IMR-90 (cell line): ENCODE measurements at places on chromosomes 7 and 10.

GRCh38 chr7:73504920-73505319 is 17.2 kb downstream of the BAZ1B start:
- DNase-seq = no peak

DNA sequence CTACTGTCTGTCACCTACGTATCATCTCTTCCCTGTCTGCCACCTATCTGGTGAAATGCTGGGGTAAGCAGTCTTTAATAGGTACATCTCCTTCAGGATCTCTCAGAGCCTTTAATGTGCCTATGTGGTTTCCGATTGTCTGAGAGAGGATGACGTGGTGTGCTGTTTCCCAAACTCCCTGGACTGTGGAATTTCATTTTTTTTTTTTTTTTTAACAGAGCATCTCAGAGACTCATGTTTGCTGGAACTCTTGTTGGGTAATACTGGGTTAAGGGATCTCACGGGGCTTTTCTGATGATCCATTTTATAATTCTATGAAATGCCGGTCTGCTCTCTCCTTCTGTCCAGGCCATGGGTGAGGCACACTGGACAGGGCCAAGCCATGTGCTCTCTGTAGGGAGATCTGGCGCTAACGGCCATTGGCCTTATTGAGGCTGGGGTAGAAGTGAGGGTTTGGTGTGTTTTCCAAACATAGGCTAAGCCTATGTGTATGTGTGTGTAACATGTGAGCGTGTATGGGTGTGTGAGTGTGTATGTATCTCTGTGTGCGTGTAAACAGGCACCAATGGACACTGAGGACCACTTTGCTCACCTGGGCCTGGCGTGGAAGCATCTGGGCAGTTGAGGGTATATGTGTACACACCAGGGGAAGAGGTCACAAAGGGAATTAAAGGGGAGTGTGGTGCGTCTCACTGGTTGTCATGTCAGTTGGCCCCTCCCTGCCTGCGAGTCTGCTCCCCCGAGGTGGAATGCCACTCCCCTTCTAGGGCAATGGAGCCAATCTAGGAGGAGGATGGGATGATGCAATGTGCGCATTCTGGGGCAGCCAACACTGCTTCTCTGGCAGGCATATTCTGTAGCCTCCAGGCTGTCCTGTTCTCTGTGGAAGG is 7.8 kb downstream of the ADRA2A start:
- DNase-seq = no peak

- DNase-seq = no peak
Observed at GRCh38 chr10:27878281-27878680, 120.6 kb downstream of the ODAD2 start.

DNA sequence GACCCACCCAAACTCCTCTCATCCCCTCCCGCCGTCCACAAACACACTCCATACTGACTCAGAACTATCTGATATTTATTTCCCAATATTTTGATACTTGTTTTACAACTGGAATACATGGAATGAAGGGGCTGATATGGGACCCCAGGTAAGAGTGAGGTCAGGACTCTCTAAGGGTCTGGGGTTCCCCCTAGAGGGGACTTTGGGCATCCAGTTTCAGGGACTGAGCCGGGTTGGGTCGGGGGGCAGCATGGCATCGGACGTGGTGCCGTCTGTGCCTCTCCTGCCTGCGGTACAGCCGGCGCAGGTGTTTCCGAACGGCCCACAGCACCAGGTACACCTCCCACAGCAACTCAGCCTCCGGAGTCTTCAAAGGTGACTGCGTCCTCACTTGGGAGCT is 7.5 kb downstream of the SPACDR start:
- no peak for DNase-seq

- DNase-seq = no peak
Observed at GRCh38 chr10:103823706-103824272, 31.6 kb downstream of the SH3PXD2A start.

- no peak for DNase-seq
Observed at GRCh38 chr7:71824006-71824760, 588.0 kb downstream of the CALN1 start.

GRCh38 chr7:132438926-132439325 is 137.3 kb downstream of the PLXNA4 start:
- no peak for DNase-seq

DNA sequence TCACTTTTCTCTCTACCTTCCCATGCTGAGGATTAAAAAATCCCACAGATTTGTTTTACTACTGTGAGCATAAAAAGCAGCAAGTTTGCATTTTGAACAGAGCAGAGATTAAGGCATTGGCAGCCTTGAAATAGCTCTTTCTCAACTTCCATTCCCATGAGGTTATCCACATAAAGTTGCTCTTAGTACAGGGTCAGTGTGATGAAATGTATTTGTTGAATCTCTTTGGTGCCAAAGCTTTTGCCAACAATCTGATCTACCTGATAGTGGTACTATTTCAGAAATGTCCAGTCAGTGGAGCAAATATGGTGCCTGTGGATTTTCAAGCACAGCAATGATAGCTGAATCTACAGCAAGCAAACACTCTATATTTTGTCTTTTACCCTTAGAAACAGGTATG is 254.8 kb downstream of the INHBA start:
- DNase-seq = peak; percentile 32
